ENCODE measurements at places on chromosomes 4 and X.

GRCh38 chrX:1390621-1391369 lies 1.1 kb downstream of the SLC25A6 start:
- no peak for DNase-seq

- no peak for DNase-seq
Measured at GRCh38 chr4:87937523-87937922, 38.0 kb upstream of the SPP1 start.

DNA sequence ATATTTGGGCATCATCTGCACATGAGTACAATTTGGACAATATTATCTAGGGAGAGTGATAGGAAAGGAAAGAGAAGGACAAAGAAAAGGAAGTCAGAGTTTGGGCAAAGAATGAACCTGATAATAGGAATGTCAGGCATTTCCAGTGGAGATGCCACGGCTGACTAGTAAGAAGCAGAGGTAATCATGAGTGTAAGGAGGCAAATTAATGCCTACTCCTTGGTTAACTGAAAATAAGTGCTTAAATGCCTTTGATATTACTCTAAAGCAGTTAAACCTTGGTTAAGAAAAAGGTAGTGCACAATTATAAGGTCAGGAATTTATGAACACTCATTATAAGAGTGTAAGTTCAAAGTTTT lies 99.2 kb upstream of the DDIT4L start:
- DNase-seq = no peak

GRCh38 chrX:13188731-13189309 lies 131.0 kb downstream of the ATXN3L start:
- DNase-seq = no peak

GRCh38 chrX:18537524-18537923 lies 112.1 kb downstream of the CDKL5 start:
- DNase-seq = no peak

- no peak for DNase-seq
Measured at GRCh38 chr4:67869580-67870190, 14.1 kb downstream of the TMPRSS11D start.

DNA sequence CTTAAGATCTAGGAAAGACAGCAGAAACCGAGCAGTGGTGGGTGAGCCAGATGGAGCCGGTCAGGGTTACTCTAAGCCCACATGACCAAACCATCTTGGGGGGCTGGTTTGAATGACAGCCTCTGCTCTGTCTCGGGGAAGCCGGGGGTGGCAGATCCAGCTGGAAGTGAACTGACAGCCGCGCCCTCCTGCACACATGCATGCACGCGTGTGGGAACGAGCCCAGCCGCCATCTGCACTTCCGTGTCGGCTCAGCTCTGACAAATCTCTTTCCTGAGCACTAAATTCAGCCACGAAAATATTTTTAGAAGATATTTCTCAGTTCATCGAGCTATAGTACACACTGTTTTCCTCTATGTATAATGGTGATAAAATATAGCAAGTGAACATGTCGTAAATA lies 115.5 kb downstream of the DCTD start:
- DNase-seq = no peak

- peak; percentile 76 for DNase-seq
Measured at GRCh38 chr4:139633661-139634060, 32.0 kb upstream of the MGST2 start.

DNA sequence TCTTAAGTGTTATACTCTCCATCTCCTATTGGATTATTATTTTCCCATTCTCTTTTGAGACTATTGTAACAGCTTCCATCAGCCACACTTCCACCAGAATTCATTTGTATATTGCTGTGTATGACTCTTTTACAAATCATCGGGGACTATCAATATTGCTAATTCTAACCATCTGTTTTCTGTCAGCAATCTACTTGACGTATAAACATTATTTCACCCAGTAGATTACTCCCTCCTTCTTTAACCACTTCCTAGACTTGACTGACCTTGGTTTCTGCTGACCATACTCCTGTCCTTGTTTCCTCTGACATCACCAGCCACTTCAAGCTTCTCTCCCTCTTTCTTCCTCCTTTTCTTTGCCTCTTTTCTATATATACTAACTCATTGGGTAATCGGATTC lies 402.9 kb downstream of the PCDH18 start:
- DNase-seq = no peak

GRCh38 chr4:76740866-76741662 lies 156.9 kb downstream of the SOWAHB start:
- no peak for DNase-seq

All from lung microvascular endothelial cell (primary cell).